ENCODE measurements at places on chromosomes 7 and 10.

DNA sequence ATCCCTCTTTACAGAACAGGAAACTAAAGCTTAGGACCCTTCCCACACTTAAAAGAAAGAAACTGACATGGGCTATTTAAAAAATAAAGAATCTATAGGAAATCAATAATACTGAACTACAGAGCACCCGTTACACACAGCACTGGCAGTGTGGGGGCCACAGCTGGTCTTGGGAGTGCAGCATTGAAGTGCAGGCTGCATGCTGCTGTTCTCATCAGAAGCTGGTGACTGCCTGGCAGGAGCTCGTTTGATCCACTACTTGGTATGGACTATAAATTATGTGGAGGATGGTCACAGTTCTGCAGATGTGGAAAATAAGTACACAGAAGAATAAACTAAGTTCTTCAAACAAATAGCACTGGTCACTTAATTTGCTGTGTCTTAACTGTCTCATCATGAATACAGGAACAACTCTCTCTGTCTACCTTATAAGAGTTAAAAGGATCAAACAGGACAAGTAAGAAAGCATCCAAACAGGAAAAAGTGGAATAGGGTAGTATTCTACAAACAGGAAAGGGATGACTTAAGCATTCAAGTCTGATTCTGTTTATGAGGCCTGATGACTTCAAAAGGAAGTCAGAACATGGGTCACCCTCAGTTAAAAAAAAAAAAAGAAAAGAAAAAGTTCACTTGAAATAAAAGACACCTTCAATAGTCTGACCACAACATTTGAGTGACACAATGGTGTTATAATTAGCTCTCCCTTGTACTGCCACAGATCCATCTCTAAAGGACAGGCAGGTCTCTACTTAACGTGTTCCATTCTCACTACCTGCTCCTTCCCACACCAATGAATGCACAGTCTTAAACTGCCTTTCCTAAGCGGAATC, 21.0 kb downstream of the DOCK4 start:
- no peak for DNase-seq

DNA sequence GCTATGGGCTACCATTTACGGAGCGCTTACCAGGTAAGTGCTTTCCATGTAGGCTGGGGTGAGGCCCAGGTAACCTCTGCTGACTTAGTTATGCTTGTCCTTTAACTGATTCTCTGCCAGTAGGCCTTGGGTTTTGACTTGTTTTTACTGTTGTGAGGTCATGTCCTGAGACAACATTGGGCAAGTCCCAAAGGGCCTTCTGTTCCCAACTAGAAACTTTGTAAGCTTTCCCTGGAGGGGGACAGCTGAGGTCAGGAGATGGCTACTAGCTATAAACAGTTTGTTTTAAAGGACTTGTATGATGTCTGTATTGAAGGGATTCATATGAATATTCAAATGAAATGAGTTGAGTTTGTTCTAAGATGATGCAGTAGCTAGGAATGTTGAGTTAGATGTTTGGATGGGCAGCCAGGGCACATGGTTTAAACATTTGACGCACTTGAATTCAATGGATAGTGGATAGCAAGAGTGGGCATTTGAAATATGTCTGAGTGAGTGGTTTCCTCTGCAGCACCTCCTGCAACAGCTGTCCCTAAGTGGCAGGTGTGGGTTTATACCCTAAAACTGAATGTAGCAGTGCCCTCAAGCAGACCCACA, 10.0 kb upstream of the SGPL1 start:
- DNase-seq: no peak

DNA sequence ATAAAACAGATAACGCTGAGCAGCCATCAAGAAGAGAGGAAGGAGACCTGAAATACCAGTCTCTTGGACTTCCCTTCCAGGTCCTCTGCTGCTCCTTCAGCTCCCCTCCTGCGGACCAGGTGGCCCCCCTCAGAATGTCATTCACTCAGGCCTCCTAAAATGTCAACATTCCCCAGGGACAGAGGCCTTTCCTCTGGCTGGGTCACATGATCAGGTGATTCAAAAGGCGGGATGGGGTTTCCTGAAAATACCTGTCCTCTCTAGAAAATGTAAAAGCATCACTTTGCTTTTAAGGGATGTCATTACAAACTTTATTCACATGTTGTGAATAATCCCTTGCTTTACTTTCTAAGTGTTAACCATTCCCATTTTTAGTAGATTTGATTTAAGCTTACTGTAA, 311.1 kb downstream of the INHBA start:
- DNase-seq: no peak

DNA sequence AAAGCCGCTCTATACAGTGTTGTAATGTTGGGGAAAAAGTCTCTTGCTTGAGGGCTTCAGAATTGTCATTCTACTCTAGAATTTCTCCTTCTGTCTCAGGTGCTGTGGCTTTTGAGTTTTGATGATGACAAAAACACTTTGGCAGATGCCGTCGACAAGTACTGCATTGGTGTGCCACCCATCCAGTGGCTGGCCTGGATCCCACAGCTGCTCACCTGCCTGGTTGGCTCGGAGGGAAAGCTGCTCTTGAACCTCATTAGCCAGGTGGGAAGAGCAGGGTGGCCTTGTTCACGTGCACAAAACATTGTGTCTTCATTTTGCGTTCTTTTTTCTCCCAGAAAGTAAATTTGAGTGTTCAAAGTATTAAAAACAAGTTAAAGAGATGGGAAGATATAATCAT, 112.0 kb downstream of the TRRAP start:
- DNase-seq: no peak

DNA sequence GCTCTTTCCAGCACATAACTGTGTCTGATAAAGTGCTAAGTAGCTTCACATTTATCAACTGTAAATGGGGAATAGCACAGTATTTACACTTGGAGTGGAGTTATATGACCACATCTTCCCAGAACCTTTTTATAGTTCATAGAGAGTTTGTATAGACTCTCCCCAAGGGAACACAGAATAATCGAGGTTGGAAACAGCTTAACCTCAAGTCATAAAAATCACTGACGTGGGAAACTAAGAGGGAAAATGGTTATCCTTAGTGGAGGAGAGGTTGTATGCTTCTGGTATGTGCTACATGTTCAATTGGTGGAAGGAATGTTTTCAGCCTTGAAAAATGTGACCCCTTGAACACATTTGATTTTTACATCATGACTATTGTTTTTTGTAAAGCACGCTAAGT, 167.9 kb upstream of the KIAA1217 start:
- DNase-seq: no peak

DNA sequence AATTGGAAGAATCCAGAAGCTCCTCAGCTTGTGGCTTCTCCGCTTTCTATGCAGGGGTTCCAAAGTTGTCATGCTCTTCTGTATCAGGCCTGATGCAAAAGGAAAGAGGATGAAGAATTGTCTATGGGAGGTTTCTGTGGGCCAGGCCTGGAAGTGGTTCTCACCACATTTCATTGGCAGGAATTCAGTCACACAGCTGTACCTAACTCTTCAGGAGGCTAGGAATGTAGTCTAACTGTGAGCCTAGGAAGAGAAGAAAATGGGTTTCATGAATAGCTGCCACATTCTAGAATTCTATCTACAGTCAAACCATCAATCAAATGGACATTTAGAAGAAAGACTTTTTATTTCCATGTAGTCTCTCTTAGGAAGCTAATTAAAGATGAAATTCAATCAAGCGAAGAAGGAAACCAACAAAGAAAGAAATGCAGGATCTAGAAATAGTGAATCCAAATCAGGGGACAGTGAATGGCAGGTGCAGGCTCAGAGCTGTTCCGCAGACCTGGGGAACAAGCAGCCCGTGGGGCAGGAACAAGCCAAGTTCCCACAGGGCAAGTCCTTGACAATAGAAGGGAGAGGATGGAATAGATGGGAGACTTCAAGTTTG, 25.4 kb upstream of the USP6NL start:
- no peak for DNase-seq

- DNase-seq: no peak
These were observed 4.8 kb upstream of the GCK start for GRCh38 chr7:44194069-44194468.

GRCh38 chr7:19209166-19209696, 64.0 kb upstream of the FERD3L start:
- DNase-seq: no peak

GRCh38 chr7:25361863-25362262, 133.6 kb upstream of the NPVF start:
- no peak for DNase-seq

GRCh38 chr10:21292763-21293517, 232.5 kb downstream of the SKIDA1 start:
- peak; percentile 95 for DNase-seq

GRCh38 chr7:135210888-135211178, 493 bp downstream of the WDR91 start:
- no peak for DNase-seq

- DNase-seq: no peak
These were observed 764.3 kb downstream of the SUGCT start for GRCh38 chr7:40899151-40899550.

DNA sequence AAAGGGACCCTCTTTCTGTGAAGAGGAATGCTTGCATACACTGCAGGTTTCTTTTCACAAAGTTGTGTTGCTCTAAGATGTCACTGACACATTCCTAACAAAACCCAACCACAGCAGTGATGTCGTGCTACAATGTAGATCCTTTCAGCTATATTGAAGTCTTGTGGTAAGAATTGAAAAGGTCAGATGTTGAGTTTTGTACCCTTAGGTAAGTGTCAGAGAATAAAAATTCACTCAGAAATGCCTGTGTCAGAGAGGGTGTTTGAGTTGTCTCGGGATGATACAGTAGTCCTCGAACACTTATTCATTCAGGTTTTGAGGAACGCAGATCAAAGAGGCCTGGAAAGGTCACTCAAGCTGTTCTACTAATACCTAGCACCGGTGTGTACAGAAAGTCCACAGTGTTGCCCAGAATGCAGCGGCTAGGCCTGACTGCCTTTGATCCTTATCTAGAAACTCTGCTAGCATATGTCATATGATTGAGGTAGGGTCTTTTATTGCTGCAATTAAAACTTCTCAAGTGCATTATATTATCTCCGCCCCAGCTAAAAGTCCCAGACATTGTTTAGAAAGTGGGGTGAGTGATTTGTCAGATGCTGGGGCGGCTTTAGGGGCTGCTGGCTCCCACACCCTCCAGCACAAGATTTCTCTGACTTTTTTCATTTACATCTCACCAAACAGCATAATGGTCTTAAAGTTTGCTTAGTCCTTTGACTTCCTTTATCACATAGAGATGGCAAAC, 26.0 kb downstream of the RNF32 start:
- DNase-seq: no peak

DNA sequence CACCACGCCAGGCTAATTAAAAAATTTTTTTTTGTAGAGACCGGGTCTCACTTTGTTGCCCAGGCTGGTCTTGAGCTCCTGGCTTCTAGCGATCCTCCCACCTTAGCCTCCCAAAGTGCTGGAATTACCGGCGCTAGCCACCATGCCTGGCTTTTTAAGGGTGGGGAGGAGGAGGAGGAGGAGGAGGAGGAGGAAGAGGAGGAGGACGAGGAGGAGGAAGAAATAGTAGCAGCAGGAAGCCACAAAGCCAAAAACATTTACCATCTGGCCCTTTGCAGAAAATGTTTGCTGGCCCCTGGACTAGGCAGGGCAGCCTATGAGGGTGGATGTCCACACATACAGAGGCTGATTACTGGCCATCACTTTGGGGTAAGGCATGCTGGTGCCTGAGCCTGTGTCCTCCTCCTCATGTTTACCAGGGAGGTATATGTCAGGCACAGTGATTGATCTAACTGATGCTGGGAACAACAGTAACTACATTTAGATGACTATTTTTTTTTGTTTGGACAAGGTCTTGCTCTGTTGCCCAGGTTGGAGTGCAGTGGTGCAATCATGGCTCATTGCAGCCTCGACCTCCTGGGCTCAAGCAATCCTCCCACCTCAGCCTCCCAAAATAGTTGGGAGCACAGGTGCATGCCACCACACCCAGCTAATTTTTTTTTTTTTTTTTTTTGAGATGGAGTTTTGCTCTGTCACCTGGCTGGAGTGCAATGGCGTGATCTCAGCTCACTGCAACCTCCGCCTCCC, 122.1 kb downstream of the HIP1 start:
- no peak for DNase-seq
